ENCODE measurements at places on chromosomes 2 and 18.

DNA sequence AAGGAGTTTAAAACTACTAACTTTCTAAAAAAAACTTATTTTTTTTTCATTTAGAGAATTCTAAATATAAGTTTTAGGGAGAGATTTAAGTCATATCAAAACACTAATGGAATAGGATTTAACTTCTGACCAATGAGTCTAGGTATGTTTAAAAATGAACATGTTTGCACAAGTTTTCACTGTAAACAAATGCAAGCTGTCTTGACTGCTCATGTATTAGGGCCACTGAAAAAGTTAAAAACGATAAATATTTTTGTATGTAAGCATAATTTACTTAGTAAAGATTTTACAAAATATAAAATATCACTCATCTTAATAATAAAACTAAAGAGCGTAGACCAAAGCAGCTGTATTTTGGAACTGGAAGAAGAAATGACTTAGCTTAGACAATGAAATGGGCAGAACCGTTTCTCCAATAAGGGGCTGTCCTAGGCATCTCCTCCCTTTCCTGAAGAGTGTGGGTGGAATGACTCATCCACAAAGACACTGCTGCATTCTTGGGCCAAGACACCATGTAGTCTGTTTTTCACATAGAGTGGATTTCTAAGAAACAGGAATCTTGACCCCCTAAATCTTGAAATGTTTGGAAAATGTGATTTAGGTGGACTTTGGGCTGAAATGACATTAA is 118.8 kb downstream of the MEP1B start:
- DNase-seq, result peak; percentile 77

- DNase-seq, result no peak
These were observed 177.7 kb upstream of the GULP1 start for GRCh38 chr2:188114014-188114413.

DNA sequence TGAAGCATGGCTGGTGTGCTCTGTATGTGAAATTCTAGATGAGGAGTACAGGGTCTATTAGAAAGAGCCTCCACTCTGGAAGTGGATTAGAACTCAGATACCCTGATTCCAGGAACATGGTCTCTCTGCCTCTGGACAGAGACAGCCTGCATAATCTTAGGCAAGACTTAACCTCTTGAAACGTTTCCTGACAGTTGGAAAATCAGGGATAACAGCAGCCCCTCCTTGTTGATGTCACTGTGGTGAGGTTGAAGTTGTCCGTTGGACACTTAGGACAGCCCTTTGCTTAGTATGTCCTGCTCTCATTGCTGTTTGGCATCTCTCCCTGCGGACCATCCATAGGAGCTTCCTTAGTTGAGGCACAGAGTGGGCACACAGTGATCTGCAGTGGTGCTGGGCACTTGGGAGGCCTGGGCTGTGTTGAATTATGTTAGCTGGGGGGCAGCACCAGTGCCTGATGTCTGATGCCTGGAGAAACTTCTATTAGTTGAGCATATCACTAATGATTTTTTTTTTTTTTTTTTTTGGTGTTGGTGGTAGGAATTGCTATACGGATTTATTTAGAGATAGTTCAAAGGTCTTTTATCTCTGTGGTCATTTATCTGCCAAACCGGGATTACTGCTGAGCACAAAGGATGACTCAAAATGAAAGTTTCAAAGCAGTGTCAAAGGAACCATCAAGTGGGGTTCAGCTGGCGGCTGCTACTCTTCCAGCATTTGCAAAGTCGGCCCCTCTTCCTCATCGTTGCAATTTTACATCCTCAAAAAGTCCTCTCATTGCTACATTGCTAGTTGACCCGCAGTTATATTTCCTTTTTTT is 28.8 kb downstream of the SETBP1 start:
- no peak for DNase-seq

GRCh38 chr18:62285281-62285680 is 39.8 kb upstream of the TNFRSF11A start:
- no peak for DNase-seq

- no peak for DNase-seq
These were observed 6.4 kb downstream of the MTCL1 start for GRCh38 chr18:8711736-8712135.

GRCh38 chr2:234464291-234464645 is 32.6 kb downstream of the ARL4C start:
- DNase-seq, result no peak

- no peak for DNase-seq
These were observed 16.0 kb downstream of the LRRTM1 start for GRCh38 chr2:80288576-80288975.

DNA sequence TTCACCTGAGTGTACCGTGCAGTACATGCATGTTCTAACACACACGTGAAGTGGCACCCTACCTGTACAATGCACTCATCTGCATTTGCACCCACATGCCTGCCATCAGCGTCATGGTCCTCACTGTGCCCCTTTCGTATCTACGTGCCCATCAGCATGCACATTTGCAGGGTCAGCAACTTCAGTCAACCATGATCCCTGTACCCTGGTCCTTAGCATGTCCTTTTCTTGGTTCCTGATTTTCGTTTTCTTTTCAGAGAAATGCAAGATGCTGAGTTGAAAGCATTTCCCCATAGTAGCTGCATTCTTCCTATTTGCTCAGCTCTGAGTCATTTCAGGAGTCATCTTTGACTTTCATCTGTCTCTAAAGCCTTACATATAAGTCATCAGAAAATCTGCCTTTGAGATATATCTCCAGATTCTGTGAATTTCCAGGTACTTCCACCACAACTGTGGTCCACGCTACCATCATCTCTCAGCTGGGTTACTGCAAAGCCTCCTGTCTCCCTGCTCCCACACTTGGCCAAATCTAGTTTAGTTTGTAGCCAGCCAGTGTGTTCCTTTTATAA is 14.7 kb upstream of the PUM2 start:
- DNase-seq, result peak; percentile 51

DNA sequence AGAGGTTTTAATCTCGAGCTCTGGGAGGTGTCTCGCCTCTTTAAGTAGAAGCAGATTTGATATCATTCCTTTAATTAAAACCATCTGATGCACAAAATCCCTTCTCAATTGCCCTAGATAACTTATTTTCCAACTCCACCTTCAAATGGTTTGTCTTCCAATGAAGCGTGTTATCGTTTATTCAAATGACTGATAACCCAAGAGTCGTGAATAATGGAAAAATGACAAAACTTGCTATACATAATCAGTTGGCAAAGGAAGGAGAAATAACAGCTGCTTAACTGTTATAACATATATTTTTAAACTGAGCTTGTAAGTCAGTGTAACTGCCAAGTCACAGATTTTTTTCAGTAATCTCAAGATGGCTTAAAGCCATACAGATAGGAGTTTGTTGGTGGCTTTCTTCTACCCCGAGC is 144.6 kb downstream of the QPCT start:
- DNase-seq, result no peak

GRCh38 chr2:133377021-133377481 is 191.2 kb downstream of the NCKAP5 start:
- peak; percentile 31 for DNase-seq

DNA sequence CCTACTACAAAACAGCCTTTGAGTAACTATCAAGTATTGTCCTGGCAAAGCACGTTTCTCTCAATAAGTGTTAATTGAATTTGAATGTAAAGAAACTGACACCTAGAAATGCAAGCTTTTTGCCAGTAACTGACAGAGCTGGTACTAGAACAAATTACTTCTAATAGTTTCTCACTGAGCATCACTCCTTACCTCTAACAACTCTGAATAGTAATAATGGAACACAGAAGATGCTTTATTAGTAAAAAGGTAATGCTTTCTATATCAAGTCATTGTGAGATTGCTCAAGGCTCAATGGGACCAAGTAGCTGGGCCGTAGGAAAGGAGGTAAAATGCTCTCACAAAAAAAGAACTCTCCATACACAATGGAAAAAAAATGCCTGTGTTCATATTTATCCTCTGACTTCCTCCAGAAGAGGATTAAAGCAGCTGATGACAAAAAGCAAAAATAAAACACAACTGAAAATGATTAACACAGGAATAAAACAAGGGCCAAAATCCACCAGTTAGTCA is 11.8 kb downstream of the RASGRP3 start:
- DNase-seq, result no peak

- peak; percentile 64 for DNase-seq
These were observed 238.7 kb downstream of the TGIF1 start for GRCh38 chr18:3688690-3689089.

- DNase-seq, result peak; percentile 40
These were observed 37.7 kb downstream of the BCL11A start for GRCh38 chr2:60515721-60516226.

GRCh38 chr2:85888020-85888683 is 638 bp downstream of the ST3GAL5 start:
- no peak for DNase-seq

DNA sequence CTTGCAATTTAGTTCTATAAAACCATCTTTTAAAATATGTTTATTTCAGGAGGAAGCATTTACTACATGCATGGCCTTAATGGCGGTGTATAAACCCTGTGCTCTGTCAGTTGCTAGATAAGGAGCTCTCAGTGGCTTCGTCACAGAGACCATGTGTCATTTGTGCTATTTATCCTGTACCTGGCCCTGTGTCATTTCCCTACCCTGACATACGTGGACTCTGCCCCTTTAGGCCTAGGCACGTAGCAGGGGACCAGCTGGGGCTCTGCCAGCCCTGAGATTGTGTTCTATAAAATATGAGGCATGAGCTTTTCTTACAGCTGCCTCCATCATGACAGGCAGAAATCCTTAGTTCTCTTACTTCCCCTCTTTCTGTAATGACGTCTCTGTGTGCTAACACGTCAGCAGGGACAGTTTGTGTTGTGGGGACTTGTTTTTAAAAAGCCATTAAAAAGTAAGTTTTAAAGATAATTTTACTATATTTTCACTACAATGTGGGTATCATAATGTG is 88.0 kb downstream of the ITGB1BP1 start:
- DNase-seq, result no peak

GRCh38 chr2:190181123-190181669 is 118.7 kb upstream of the MSTN start:
- no peak for DNase-seq

GRCh38 chr2:169933124-169933711 is 106.0 kb downstream of the UBR3 start:
- peak; percentile 30 for DNase-seq

DNA sequence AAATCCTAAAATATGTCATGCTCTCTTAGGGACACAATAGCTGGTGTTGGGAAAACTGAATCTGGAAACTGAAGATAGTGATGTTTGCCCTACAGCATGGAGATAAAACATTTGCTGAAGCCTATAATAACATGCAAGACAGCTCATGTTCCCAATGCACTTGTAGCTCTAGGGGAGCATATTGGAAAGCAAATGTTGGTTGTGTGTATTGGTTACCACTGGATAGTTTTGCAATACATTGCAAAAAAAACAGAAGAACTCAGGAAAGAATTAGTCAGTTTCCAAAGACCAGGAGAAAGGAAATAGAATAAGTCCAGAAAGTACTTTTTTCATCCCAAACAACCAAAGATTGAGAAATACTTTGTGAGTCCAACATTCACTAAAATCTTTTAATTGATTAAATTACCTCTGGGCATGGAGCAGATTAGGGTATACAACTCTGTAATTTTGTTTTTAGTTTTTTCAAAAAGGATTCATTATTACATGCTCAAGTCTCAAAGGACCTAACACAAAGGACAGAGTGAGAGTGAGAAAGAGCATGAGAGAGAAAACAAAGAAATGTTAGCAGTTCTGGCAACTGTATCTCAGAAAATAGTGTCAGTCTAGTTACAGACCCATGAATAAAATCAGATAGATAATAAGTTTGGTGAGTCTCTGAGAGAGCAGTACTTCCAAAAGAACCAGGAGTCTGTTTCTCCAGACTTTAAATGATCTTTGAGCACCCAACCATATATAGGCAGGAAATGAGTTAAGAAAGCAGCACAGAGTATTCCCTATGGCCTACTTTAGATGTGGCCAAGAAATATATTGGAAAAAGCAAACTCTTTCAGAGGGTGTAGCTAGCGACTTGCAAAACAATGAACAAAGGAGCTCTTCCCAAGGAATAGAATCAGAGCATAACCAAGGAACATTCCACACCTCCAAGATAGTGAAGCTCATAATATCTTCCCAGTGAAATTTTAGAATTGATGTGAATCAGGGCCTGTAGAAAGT is 36.6 kb upstream of the COL3A1 start:
- DNase-seq, result peak; percentile 96
